ENCODE measurements at places on chromosomes 13 and 19.

GRCh38 chr19:49057636-49058234 is at the start of gene CGB7:
CGB7 (minus strand) TSS chr19:49057749; CDS start chr19:49055375, 2,374 bp downstream.
- no peak for DNase-seq

- DNase-seq = no peak
Measured at GRCh38 chr19:11586331-11586730, 8.9 kb upstream of the ACP5 start.

GRCh38 chr19:10820173-10820572 is 15.8 kb downstream of the TMED1 start:
- no peak for DNase-seq

DNA sequence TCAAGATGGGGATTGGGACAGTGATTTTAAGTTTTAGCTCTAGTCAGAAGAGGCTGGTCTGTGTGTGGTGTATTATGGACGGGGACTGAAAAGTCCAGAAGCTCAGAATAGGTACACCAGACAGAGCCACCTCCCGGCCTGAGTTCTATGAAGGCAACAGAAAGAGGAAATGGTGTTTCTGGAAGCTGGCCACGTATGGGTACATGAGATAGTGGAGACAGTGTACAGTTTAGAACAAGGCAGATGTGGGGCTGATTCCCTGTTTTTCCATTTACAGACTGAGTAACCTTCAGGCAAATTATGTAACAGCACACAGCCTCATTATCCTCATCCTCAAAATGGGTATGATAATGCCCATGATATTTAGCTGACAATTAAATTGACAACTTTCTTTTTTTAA is 1.3 kb downstream of the ZNF175 start:
- DNase-seq = no peak

GRCh38 chr19:29630655-29631054 is 24.6 kb downstream of the POP4 start:
- DNase-seq = no peak

DNA sequence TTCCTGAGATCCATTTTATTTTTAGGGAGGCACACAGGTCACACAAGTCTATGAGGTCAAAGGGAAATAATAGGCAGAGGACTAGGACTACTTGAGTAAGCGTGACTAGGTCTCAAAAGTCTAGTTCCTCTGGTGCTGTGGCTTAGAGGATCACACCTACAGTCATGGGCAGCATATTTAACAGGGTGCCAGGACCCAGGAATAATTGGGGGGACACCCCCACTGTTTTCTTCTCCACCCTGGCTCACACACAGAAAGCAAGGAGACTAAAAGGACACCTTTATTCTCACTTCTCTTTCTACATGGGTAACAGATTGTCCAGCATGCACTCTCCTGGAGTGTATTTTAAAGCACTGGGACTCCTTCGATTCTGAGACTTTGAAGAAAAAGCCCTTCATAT is 26.2 kb downstream of the OXGR1 start:
- no peak for DNase-seq

GRCh38 chr13:74092711-74093110 is 41.5 kb downstream of the KLF12 start:
- no peak for DNase-seq

GRCh38 chr19:2195361-2195760 is 31.6 kb downstream of the DOT1L start:
- no peak for DNase-seq

- DNase-seq = no peak
Measured at GRCh38 chr19:29378543-29379080, 147.2 kb upstream of the VSTM2B start.

DNA sequence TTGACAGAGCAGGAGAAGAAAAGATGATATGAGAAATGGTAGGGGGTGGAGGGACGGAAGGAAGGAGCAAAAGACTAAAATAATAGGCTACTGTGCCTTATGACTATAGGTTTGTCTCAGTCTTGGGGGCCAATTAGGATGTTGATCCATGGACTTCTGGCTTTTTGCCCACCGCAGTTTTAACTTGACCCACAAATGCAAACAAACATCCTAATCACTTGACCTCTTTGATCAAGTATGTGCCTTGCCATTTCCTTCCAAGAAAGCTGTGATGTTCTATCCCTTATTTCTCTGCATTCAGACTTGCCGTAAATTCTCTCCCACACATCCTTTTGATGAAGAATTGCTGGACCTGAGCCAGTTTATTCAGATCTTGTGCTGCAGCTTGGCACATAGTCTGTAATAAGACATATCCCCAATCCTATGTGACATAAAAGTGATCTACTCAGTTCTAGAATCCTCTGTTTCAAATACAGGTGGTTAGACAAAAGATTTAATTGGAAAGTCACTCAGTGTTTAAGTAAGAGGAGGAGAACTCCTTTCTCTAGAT is 62.8 kb downstream of the TPT1 start:
- DNase-seq = no peak

GRCh38 chr13:94667190-94667589 is 45.2 kb downstream of the SOX21 start:
- no peak for DNase-seq

DNA sequence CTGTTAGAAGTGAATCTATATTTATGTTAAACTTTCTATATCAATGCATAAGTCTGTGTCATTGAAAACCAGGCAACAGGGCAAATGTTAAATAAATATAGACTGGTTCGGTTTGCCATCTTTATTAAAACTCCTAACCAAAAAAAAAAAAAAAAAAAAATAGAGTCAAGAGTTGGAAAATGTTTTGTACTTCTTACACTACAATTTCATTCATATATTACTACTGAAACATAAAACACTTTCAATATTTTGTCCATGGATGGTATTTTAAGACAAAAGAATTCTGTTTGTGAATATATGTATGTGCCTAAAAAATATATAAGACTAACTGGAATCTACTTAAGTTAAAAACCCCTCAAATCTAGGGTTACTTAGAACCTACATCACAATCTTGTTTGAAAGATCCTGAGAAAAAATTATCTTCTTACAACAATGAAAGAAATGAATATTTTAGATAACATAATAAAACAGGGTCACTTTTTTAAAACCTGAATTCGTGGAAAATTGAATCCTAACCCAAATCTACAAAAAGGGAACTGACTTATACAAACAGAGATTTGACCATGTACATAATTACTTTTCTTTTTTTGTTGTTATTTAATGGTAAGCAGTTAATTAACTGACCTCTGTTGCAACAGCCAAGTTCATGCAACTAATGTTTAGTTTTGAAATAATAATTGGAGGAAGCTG is 5.1 kb downstream of the DACH1 start:
- DNase-seq = no peak

GRCh38 chr19:38596057-38596981 is 21.4 kb downstream of the MAP4K1 start:
- DNase-seq = peak; percentile 80

GRCh38 chr19:51551673-51552432 is 19.2 kb upstream of the ZNF175 start:
- no peak for DNase-seq

GRCh38 chr19:16262618-16263017 is 62.0 kb upstream of the KLF2 start:
- DNase-seq = no peak

DNA sequence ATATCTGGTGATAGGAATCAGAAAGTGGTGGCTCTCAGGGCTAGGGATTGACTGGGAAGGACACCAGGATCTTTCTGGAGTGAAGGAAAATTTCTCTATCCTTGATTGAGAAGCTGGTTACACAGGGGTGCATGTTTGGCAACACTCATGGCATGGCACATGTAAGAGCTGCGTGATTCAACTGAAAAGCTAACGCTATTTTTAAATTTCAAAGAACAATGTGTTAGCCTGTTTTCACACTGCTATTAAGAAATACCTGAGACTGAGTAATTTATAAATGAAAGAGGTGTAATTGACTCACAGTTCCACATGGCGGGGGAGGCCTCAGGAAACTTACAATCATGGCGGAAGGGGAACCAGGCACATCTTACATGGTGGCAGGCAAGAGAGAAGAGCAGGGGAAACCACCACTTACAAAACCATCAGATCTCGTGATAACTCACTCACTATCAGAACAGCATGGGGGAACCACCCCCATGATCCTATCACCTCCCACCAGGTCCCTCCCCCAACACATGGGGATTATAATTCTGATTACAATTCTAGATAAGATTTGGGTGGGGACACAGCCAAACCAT is 7.4 kb downstream of the SIGLEC8 start:
- no peak for DNase-seq

DNA sequence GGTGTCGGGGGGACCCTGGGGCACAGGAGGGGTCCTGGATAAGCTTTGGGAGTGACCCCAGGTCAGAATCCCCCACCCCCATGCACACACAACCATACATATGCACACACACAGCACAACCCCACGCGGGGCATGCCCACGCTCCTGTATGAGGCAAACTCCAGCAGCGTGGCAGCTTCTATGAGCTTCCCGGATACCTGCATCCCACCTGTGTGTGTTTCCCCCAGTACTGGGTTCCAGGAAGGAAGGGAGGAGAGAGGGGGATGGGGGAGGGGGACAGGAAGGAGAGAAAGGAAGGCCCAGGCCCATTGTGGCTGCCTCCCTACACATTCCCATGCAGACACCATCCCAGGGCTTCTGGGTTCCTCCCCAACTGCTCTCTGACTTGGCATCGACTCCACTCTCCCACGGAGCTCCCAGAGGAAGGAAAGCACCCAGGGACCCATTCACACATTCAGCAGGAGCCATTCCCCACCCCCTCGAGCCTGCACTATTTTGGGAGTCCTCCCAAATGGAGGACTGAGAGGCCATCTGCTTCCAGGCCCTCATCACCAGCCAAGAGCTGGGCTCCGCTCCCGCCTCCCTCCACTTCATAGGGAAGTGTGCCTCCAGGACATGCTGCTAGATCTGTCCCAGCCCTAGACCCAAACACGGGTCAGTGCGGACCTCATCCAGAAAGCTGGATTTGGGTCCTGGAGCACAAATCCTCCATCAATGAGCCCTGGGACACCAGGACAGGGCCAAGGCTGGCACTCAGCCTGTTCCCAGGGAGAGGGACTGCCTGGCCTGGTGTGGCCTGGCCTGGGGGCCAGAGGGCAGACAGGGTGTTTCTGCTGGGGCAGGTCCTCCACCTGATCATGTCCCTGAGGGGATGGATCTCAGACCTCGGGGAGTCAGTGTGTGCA is 13.2 kb downstream of the PRR36 start:
- DNase-seq = no peak

DNA sequence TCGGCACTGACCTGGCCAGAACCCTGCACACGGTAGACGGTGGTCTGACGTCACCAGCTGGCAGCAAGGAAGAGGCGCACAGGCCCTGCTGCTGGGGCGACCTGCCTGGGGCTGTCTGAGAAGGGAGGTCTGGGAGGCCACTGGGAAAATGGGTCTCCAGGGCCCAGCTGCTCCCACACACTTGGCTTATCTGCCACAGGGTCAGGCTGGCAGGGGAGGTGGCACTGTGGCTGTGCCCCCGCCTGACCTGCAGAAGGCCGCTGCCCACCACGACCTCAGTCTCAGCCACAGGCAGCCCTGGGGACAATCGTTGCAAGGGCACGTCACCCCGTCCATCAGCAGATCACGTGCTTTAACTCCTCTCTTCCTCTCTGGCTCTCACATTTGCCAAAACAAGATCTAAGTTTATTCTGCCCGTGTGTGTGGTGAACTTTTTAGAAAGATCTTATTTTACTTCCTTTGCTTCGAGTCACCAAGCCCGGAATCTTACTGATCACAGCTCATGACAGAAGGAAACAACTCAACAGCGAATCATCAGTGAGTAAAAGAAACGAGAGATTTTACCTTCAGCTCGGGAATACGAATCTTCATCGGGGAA is 45.2 kb upstream of the RANBP3 start:
- no peak for DNase-seq

- DNase-seq = no peak
Measured at GRCh38 chr19:1913781-1914577, 8.8 kb downstream of the ADAT3 start.

DNA sequence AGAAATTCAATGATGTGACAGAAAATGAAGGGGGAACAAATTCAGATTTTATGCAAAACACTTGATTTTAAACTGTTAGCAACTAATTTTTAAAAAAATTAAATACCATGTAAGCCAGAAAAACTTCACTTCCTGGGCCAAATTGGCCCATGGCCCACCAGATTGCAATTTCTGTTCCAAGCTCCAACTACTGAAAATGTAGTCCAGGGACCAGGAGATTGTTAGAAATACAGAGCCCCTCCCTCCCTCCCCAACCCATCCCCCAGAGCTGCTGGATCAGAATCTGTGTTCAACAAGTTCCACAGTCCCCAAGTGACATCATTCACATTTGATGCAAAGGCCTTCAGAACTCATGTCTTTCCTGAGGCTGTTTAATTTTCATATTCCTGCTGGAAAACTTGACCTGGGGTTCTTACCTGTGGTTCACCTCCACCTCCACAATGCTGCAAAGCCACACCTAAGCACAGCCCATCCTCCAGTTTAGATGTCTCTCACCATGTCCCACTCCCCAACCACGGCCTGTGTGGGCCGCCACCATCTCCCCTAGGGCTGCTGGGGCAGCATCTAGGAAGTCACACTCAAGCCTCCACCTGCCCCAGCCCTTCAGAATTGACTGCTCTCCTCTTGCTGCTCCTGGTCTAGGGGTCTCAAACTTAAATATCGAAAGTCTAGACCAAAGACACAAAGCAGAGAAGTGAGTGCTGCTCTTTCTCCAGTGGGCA is 482.0 kb downstream of the UQCRFS1 start:
- no peak for DNase-seq

- no peak for DNase-seq
Measured at GRCh38 chr13:109271061-109271460, 515.3 kb downstream of the IRS2 start.

DNA sequence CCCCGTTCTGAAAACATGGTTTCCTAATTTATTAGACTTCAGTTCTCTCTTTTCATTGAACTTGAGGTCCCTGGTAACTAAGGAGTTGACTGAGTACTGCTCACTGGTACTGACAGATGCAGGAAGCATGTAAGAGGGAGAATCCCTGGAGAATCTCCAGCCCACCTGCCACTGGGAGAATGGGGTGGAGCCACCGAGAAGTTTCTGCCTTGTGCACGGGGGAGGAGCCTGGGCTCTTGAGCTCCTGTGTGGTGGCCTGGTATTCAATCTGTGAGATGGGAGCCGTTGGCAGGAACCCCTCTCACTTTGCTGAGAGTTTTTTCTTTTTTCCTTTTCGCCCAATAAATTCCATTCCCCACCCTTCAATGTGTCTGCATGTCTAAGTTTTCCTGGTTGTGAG is 13.2 kb upstream of the AKAP11 start:
- no peak for DNase-seq

All from SHP77 (cell line).